AG08395 (cell line): ENCODE measurements at places on chromosomes 12 and 14.

GRCh38 chr12:119071638-119072231 is 90.4 kb downstream of the SRRM4 start:
- no peak for DNase-seq

DNA sequence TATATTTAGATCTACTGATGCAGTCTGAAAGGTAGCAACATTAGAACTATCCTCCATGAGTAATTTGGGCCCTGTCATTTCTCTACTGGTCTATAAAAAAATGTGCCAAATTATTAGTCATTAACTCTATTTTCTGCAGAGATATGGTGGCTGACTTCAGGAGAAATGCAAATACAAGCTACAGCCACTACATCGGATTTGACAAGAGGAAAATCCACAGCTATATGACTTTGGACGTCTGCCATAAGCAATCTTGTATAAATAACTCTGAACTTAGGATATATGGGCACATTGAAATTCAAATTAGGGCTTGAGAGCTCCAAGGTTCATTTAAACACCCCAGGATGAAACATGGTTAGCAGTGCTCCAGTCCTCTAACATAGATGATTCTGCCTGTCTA is 983.0 kb upstream of the LRFN5 start:
- no peak for DNase-seq

DNA sequence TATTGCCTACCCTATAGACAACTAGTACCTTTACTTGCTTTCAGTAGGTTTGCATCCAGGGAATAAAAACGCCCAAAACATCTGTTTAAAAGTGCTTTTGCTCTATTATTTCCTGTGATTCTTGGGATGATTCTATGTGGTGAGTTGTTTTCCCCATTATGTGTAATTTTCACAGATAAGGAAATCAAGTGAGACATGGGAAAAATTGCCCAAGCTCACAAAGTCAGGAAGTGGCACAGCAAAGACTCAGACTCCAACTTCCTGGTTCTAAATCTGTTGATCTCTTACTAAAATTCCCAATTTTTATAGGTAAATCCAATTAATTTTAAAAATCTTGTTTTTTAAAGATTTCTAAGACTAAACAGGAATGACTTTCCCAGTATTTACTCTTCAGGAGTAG is 39.0 kb downstream of the NID2 start:
- no peak for DNase-seq

- no peak for DNase-seq
Measured at GRCh38 chr14:56112781-56113180, 5.4 kb upstream of the PELI2 start.

DNA sequence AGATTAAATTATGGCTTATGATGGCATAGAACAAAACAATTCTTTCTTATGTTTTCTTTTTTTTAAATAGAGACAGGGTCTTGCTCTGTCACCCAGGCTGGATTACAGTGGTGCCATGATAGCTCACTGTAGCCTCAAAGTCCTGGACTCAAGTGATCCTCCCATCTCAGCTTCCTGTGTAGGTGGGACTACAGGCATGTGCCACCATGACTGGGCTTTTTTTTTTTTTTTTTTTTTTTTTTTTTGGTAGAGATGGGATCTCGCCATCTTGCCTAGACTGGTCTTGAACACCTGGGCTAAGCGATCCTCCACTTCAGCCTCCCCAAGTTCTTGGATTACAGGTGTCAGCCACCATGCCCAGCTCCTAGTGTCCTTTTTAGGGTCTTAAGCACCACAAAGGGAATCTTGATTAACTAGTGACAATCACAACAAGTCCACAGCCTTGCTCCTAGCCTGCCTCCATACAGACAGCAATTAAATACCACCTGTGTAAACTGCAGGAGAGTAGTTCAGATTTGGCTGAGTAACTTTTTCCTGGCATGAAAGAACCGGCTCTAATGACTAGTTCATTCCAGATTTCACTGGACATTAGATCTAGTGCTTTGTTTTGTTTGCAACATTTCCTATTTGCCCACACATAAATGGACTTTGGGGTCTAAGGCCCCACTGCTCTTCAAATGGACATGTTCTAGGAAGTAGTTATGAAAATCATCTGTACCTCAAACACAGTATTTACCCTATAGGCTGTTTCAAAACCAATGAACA is 61.6 kb downstream of the SH2B3 start:
- DNase-seq, result no peak

GRCh38 chr12:5402009-5402935 is 29.6 kb upstream of the NTF3 start:
- no peak for DNase-seq

- DNase-seq, result no peak
Measured at GRCh38 chr14:50762931-50763300, 68.0 kb downstream of the NIN start.

DNA sequence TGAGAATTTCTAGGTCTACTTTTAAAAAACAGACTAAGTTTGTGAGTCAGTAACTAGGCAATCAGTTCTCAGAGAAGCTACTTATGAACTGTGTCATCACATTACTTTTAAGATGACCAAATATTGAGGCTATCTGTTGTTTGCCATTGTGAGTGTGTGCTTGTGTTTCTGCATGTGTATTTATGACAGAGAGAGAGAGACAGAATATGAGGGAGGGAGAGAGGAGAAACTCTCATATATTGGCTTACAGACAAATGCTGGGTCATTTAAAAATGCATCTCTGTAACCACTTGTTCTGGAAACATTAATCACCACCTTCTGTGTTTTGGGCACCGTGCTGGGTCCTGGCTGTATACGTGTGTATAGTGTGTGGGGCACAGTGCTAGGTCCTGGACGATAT is 161.5 kb upstream of the FRMD6 start:
- peak; percentile 58 for DNase-seq

DNA sequence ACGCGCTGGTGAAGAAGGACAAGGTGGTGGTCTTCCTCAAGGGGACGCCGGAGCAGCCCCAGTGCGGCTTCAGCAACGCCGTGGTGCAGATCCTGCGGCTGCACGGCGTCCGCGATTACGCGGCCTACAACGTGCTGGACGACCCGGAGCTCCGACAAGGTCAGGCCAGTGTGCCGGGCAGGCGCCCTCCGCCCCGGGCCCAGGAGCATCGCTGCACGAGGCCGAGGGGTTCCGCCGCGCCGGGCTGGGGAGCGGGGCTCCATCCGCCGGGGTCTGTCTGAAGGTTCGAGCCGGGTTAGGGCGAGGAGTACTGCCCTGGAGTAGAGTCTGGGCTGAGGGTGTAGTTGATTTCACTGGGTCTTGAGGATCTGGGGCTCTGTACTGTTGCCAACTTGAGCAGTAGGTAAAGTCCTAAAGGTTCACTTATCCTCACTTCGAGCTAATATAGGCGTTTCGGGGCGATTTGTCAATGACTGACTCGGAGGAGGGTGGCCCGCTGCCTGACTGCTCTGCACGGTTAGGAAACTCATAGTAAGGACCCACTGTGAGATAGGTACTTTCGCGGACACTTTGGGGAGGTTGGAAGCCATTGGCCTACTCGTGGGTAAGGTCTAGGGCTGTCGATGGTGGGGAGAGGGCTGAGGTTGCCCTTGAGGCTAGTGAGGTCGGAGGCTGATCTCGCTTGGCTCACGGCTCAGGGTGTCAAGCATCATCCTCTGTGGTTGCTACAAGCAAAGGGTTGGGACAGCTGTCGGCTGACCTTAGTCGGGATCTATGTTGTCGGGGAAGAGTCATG is 574 bp downstream of the GLRX5 start:
- DNase-seq, result no peak

- DNase-seq, result peak; percentile 70
Measured at GRCh38 chr12:45388545-45388944, 172.7 kb downstream of the ANO6 start.

GRCh38 chr14:29144621-29145020 is 378.0 kb downstream of the FOXG1 start:
- peak; percentile 76 for DNase-seq
